Activated T-cell treated with anti-CD3 and anti-CD28 coated beads, Interleukin-2, amount 50 U/mL, for 4 hours (primary cell): ENCODE measurements at places on chromosomes 6 and 20.

DNA sequence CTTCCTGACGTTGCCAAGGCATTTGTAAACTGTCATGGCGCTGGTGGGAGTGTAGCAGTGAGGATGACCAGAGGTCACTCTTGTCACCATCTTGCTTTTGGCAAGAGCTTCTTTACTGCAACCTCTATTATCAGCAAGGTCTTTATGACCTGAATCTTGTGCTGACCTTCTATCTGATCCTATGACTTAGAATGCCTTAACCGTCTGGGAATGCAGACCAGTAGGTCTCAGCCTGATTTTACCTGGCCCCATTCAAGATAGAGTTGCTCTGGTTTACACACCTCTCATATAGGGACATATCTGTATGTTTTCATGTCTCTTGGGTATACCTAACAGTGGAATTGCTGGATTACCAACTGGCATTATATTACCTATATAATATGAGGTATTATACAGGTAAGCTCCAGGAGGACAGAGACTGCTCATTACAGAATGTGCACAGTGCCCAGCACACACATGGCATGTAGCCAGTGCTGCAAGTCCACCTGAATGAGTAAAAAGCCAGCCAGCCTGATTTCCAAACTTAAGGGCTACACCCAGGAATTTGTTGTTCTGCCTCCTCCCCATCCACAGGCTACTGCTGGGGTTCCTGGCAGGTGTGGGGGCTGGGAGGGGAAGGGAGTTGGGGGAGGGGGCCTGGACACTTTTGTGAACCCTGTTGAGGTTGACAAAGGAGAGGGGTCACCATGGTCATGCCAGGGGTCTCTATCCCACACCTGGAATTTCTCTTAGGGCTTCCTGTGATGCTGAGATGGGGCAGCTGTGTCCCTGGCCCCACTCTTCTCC is 35.2 kb upstream of the BLCAP start:
- DNase-seq = no peak

- DNase-seq = no peak
These were observed 114.5 kb downstream of the MAP3K5 start for GRCh38 chr6:136677822-136678221.

- DNase-seq = no peak
These were observed 52.7 kb downstream of the CDH22 start for GRCh38 chr20:46255440-46256104.

- no peak for DNase-seq
These were observed 147.4 kb upstream of the HTR1E start for GRCh38 chr6:86789779-86790411.

DNA sequence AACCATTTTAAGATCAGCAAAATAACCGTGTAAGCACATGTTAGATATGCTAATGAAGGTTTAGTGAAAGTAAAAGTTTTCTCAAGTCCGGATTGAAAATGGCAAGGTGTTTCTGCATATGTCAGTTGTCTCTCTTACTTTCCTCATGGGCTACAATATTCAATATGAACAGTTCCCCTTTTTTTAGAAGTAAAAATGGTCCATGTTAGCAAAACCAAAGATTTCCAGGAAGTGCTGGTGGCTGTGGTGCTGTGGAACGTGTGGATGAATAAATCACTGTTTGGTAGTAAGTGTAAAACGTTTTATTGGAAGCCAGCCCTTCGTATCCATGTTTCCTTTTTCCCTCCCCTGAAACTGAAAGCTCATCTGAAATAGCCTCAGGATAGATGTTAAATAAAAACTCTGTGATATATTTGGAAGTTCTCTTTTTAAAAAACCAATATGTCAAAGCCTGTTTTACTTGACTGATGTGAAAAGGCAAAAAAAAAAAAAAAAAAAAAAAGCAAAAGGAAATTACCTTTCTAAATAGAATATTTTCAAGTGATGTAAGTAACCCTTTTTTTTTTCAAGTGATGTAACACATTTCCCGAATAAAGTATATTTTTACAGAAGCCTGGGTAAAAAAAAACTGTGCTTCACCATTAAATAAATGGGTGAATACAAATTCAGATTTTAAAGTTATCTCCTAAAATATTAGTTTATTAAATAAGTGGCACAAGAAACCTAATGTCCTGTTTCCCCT is 41.9 kb downstream of the PLEKHG1 start:
- no peak for DNase-seq

GRCh38 chr6:35080821-35081425 is 60.2 kb downstream of the TCP11 start:
- DNase-seq = no peak

DNA sequence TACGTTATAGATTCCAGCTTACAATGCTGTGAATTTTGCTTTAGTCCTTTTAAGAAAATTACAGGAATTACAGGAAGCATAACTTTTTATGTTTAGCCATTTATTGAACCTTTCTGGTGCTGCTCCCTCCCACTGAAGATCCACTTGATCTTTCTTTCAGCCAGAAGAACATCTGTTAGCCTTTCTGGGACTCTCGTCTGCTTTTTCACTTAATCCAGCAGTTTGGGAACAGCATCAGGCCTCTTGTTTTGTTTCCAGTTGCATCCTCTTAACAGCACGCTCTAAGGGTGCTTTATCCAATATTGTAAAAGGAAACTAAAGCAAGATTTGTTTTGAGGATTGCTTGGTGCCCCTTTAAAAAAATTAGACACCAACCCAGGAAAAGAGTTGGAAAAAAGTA is 10.3 kb upstream of the CYP24A1 start:
- no peak for DNase-seq

DNA sequence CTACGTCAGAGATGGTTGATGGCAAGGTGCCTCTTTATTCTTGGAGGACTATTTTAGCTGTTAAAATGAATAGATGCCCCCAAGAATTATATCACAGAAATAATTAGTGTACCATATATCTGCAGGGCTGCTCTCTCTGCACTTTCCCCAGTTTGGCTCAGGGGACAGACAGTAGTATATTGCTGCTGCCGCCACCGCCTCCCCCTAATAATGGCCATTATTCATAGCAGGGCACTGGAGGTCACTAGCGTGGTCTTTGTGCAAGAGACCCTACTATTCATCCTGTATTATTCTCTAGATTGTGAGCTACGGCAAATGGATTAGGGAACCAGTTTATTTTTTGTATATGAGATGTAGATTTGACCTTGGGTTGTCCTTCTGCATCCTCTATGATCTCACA is 11.0 kb downstream of the HDGFL1 start:
- DNase-seq = no peak

GRCh38 chr6:82494367-82494766 is 130.8 kb downstream of the TPBG start:
- no peak for DNase-seq

GRCh38 chr6:13702809-13703302 is 8.8 kb downstream of the RANBP9 start:
- DNase-seq = no peak

DNA sequence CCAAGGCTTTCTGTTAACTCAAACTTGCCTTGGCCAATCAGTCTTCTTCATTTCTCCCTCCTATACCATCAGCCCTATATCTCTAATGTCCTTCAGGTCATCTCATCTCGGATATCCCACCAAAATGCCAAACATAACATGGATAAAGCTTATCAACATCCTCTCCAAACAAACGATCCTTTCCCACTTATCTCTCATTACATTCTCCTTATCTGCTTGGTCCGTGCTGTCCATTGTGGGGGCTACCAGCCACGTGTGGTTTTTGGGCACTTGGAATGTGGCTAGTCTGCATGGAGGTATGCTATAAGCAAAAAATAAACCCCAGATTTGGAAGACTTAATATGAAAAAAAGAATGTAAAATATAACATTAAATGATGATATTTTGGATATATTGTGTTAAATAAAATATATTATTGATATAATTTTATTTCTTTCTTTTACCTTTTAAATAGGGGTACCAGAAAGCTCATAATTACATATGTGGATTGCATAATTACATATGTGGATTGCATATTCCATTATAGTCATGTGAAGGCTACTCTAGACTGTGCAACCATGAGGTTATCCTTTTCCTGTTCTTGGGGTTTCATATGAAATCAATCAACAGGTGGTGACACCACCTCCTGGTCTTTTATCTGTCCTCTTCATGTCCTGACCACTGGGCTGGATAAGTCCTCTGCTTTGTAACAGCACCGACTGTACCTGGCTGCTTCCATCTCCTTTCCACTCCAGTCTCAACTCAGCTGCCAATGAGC is 123.0 kb downstream of the CD83 start:
- DNase-seq = no peak

DNA sequence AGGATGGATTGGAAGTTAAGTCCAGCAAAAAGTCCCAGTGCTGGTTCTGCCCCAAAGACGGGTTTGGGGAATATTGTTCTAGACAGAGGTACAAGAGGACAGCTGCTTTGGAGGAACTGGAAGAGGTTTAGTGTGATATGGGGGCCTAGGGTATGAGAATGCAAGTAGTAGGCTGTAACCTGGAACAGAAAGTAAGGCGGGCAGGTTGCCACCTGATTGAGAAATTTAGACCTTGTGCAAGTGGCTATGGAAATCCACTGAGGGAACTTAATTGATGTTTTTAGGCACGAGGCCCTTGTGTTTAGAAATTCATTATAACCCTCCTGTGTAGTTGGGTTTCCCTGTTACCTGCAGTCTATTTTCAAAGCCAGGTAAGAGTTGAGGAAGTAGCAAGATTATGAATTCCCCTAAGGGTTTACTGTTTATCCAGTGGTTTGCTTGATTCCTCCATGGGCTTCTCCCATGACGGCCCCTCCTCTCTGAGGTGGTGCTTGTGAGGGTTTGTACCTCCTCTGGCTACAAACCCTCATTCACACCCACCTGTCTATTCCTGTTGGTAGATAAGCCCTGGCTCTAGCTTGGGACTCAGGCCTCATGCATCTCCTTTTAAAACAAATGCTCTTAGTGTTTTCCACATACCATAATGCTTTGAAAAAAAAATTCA is 42.0 kb upstream of the BCAS1 start:
- DNase-seq = no peak

DNA sequence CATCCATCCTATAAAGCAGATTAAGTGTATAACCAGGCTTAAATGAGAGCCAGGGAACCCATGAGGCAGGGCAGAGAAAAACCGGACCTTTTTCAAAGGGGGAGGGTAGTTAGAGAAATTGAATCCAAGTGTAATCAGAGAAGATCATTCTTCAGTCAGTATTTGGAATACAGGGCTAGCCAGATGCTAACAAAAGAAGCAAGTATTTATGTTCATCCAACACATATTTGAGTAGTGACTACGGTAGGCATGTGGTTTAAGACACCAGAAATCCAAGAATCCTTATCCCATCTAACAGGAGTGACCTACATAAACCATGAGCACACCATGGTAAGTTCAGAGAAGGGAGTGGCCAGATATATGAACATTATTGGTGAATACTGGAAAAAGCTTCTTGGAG is 46.8 kb upstream of the FAM83C start:
- no peak for DNase-seq

DNA sequence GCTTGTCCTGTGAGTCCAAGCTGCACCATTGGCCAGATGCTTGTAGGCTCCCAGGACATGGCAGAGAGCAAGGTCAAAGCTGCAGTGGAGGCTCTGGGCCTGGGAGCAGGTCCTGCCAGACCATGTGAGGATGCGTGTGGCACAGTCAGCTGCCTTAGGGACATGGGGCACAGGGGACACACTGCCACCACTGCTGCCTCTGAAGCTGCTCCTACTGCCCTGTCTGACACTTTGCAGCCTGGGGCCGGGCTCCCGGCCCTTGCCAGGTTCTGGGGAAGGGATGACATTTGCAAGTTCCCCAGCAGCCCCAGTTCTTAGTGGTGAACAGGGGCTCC is 13.2 kb upstream of the FUT9 start:
- DNase-seq = no peak

GRCh38 chr6:141351721-141352120 is 781.0 kb upstream of the GJE1 start:
- no peak for DNase-seq

GRCh38 chr20:44698351-44698750 is 16.8 kb upstream of the CCN5 start:
- no peak for DNase-seq

DNA sequence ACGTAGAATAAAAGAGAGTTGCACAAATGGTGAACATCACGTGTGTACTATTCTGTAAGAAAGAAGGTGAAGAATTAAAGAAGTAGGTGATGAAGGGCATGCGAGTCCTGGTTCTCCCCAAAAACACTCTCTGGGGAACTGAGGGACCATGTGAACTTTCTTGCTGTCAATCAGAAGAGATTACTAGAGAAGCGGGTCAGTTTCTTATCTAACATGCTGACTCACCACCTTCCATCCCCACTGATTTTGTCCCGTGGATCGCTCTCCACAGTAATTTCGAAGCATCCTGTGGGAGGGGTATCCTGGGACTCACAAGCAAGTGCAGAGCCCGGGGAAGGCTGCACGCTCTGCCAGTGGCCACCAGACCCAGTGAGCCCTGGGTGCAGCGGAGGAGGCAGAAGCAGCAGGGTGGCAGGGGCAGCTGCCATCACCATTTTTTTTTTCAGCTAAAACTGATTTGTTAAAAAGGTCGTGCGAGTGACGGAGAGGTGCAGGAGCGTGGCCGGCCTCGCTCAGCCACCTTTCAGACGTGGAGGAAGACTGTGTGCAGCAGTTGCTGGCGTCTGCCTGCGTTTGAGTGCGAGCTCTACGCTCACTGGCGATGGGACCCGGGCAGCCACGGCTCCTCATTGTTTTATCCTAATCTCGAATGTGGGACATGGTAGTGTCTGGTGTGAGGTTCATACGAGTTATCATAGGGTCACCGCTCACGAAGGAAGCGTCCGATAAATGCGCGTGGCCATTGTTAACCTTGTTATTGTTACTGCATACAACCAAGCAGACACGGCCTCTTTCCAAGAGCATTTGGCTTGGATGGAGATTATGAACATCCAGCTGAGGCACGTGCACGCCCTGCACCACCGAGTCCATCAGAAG is 28.0 kb upstream of the SLCO4A1 start:
- no peak for DNase-seq

- no peak for DNase-seq
These were observed 85.1 kb downstream of the LYRM2 start for GRCh38 chr6:89553431-89553830.

DNA sequence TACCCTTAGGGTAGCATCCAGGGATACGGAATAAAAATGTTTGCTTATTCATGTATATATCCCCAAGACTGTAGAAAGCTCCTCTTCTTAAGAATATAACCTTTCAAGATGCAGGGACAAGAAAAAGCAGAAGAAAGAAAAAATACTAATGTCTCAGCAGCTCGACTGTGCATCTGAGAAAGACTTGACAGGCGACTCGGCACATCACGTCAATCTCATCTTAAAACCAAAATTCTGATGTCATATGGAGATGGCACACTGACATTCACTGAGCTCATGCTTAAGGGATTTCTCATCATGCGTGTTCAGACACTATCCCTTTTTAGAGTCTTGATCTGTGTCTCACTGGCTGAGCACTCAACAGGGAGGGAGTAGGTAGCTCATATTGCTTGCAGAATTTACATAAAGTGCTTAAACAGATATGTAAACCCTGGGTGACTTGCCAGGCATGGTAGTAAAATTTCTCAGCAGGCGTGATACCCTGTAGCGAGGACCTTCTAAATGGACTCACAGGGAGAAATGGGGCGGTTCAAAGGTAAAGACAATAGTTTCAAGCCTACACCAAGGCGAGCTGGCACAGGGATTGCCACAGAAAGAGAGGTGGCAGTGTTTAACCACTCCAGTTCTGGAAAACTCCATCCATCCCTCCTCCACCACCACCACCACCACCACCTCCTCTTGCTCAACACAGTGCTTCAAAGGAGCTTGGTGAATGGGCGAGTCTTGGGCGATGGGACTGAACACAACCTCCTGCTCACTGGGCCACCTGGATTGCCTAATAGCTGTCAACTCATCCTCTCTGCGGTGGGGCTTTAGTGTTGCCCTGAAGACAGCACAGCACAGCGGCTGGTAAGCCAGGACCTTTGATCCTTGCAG is 330.5 kb downstream of the TFAP2A start:
- no peak for DNase-seq
